ENCODE measurements at places on chromosomes 3 and 15.

GRCh38 chr3:177224414-177224813 lies 27.1 kb upstream of the TBL1XR1 start:
- DNase-seq, result no peak

- DNase-seq, result no peak
These were observed 9.1 kb upstream of the SYN2 start for GRCh38 chr3:11995120-11995519.

- DNase-seq, result no peak
These were observed 92.2 kb downstream of the CGNL1 start for GRCh38 chr15:57468486-57468885.

DNA sequence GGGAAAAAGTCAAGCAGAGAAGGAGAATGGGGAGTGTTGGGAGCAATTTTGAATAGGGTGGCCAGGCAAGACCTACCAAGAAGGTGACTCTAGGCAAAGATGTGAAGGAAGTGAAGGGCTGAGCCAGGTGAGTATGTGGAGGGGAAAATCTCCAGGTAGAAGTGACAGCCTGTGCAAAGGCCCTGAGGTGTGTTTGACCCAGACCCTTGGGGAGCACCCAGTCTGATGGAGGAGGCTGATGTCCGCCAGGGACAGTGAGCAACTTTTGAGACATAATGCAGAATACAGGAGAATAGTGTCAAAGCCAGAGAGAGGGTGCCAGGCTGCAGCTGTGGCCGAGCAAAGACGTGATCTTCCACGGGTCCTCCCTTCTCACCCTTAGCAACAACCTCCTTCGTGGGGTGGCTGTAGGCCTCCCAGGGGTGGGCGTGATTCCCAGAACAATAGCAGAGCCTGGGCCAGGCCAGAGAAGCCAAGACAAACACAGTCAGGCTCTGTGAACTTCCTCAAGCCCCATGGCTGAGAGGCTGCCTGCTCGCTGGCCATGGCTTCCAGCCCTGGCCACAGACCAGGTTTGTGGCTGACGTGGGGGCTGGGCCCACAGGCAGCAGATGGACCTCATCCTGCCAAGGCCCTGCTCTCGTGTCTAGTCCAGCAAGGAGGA lies 58.1 kb downstream of the SLC6A6 start:
- no peak for DNase-seq

DNA sequence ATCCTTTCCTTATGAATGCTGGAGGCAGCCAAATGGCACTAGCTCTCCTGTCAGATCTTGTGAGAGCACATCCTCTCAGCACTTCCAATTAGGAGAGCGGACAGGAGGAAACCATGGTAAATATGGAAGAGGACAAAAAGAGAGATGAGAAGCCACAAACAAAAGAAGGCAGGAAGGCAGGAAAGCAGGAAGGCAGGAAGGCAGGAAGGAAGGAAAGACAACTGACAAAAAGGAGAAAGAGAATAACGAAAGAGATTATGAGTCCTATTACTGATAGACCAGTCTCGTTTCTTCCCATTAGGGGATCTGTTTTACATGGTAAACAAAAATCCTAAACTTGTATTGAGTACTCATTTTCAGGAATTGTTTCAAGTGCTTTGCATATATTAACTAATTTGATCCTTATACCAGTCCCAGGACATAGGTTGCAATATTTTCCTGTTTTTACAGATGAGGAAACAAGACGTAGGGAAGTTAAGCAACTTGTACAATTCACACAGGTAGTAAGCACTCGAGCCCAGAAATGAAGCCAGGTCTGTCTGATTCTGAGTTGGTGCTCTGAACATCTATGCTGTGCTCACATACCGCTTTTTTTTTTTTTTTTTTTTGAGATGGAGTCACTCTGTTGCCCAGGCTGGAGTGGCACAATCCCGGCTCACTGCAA lies 4.2 kb downstream of the BCL2A1 start:
- no peak for DNase-seq

- no peak for DNase-seq
These were observed 21.2 kb downstream of the GRIP2 start for GRCh38 chr3:14518893-14519292.

DNA sequence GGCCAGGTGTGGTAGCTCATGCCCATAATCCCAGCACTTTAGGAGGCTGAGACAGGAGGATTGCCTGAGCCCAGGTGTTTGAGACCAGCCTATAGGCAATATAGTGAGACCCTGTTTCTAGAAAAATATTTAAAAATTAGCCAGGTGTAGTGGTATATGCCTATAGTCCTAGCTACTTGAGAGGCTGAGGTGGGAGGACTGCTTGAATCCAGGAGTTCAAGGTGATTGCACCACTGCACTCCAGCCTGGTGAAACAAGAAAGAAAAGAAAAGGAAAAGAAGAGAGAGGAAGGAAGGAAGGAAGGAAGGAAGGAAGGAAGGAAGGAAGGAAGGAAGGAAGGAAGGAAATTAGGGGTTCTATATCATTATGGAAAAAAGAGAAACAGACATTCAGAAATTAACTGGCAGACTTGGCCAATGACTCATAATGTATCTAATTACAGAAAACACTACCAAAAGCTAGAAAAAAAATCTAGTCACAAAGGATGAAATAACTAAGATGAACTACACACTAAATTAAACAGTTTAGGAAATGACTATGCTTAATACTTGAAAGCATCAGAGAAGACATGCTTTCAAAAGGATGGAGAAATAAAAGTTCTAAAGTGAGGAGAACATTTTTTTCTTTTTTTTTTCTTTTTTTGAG lies 45.4 kb upstream of the TERB2 start:
- DNase-seq, result no peak

DNA sequence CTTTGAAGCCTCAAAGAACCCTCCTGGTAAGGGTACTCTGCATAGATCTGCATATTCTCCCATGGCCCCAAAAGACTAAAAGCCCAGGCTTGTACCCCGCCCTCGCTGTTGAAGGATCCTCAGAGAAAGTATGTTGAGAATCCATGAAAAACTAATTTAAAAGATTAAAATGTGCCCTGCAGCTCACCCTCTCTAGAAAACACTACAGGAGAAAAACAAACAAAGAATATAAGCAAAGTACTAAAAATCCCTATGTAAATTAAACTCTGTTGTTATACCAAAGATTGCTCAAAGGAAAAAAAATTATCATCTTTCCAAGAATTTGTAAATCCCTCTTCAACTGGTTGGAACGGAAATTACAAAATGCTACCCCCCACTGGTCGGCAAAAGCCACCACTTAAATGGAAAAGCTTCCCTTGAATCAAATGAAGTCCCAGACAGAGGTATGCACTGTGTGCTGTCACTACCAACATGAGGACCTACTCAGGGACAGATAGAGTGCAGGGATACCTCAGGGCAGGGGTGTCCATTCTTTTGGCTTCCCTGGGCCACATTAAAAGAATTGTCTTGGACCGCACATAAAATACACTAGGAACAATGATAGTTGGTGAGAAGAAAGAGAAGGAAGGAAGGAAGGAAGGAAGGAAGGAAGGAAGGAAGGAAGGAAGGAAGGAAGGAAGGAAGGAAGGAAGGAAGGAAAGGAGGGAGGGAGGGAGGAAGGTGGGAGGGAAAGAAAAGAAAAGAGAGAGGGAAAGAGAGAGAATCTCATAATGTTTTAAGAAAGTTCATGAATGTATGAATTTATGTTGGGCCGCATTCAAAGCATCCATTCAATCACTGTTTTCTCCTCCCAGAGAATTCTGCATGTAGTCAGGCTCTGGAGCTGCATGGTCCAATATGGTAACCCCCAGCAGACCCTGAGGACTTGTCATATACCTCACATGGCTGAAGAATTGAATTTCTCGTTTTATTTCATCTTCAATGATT lies 88.1 kb downstream of the MAGI1 start:
- DNase-seq, result no peak

GRCh38 chr15:45197512-45197911 lies 9.7 kb upstream of the SHF start:
- DNase-seq, result no peak

DNA sequence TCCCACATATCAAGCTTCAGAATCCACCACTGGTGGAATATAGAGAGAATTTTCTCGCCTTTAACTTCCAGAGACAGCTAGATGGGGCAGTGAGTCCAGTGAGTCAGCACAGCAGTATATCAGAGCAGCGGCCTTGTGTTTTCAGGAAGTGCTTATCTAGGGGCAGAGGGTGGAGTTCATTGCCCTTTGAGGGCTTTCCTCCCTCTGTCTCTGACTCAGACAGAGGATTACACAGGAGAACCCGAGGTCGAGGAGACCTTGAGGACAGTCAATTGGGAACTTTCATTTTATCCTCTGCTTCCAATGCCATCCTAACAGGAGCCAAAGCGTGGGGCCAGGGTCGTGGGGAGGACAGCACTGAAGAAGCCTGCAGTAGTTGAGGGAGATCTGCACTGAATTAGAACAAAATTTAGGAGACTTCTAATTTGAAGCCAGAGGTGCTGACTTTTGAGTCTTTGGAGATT lies 109.6 kb upstream of the UMPS start:
- DNase-seq, result no peak

GRCh38 chr3:3027976-3028567 lies 82.1 kb downstream of the IL5RA start:
- no peak for DNase-seq

- DNase-seq, result no peak
These were observed 21.0 kb downstream of the TMEM44 start for GRCh38 chr3:194612221-194612620.

GRCh38 chr15:29449136-29449535 lies 179.5 kb upstream of the NSMCE3 start:
- DNase-seq, result no peak

DNA sequence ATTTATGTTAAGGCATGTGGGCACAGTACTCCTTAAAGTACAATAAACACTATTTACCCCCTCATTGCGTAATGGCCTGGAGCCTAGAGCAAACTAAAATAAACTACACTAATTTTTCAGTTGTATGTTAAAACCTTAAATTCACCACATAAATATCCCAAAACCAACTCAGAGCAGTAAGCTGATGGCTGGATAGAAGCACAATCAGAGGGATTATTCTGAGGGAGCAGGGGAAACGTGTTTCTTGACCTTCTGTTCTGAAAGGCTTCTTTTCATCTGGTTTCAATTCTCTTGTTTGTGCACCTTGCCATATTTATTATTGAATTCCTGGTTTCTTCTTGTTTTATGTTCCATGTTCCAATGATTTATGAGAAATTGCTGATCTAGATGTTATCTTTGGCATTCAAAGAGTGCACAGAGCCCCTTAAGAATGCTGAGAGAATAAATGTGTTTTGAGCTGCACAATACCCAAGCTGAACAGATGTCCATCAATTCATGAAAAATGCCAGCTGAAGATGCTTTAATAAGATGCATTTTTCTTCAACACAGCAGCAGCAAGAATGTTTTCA lies 29.6 kb downstream of the RPL22L1 start:
- DNase-seq, result no peak

DNA sequence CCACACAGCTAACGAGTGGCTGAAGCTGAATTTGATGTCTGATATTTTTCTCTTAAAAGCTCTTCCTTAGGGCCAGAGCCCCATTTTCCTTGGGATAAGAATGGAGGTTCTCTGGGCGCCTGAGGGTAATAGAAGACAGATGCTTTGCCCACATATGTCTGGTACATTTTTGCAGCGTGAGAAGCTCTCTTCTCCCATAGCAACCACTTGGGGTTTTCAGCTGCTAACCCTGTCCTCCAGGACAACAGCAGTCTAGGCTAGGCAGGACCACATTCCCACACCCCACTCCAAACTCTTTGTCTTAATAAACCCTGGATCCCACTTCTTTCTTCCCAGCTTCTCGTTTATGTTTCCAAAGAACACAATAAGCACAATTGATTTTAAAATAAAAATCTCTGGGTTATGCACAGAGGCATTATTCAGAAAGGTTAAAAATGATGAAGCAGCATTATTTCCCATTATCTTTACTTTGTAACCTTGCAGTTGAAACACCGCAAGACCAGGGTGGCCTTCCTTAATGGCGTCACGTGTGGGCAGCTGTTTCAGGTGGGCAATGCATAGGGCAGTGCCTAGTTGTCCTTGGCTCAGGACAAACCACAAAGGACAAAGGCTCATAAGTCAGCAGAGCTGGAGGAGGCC lies 56.5 kb upstream of the NTRK3 start:
- no peak for DNase-seq

DNA sequence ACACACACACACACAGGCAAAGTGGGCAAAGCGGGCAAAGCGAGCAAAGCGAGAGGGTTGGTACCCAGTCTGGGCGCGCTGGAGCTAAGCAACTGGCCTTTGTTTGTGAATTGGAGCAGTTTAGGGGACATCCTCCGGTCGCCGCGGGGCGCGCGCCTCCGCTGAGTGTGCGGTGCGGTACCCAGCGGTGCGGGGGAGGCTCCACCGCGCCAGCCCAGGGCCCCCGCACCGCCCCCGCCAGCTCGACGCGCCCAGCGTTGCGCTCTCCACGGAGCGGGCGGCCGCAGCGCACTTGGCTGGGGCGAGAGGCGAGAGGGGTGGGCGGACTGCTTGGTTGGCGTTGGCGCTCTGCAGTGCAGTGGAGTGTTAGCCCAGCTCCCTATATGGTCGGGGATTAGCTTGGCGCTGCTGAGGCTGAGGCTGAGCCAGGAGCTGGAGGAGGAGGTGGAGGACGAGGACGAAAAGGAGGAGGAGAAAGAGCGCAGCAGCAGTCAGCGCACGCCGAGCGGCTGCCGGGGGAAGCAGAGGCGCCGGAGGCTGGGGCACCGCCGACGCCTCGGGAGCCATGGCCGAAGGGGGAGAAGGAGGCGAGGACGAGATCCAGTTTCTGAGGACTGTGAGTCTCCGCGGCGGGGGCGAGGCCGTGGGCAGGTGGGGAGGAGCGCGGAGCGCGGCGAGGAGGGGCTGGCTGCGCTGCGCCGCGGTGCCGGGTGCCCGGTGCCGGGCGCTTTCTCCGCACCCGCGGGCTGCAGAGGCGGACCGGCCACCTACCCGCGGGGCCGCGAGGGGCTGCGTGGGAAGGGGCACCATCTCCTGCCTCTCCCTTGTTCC lies at the start of gene RYR3:
TSS of gene RYR3 (plus strand) at position 487 of the 831 bp plus-strand sequence. CDS start at position 566, 79 bp downstream.
- no peak for DNase-seq

- no peak for DNase-seq
These were observed 83.5 kb downstream of the MEGF11 start for GRCh38 chr15:66170042-66170441.

- no peak for DNase-seq
These were observed 44.3 kb upstream of the DYNC1LI1 start for GRCh38 chr3:32614956-32615355.

DNA sequence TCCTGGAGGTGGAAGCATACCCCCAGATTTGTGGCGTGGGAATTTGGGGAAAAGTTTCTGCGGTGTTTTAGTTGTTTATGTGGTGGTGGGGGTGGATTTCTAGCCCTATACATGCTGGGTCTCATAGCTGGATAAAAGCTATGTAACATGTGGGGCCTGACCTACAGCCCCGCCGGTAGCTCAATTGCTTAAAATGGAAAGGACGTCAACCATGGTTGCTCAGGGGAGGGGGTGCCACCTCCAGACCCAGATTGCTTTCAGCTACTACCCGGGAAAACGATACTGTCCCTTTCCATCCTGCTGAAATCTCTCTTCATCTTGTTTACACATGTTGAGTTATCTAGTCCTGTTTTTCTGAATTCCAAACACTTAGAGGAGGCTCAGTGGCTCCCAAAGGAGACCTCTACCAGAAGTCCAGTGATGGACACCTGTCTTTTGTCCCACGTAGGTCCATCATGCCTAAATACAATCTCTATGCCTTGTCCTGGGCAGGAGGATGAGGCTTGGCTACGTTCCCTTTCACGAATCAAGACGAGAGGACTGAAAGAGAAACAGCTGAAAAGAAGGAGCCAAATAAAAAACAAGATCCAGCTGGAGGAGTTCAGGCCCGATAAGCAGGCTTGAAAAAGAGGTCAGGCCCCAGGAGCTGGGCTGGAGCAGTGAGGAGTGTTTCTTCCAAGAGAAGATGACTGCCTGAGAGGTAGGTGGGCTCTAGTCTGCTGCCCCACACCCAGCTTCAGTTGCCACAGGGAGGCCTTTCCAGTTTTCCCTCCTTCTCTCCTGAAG lies 72.1 kb upstream of the TPRG1 start:
- no peak for DNase-seq
